Activated CD4-positive, alpha-beta T cell treated with anti-CD3 and anti-CD28 coated beads for 24 hours (primary cell): ENCODE measurements at places on chromosomes 1 and 21.

- no peak for DNase-seq
These were observed 49.8 kb downstream of the GREM2 start for GRCh38 chr1:240562111-240562590.

DNA sequence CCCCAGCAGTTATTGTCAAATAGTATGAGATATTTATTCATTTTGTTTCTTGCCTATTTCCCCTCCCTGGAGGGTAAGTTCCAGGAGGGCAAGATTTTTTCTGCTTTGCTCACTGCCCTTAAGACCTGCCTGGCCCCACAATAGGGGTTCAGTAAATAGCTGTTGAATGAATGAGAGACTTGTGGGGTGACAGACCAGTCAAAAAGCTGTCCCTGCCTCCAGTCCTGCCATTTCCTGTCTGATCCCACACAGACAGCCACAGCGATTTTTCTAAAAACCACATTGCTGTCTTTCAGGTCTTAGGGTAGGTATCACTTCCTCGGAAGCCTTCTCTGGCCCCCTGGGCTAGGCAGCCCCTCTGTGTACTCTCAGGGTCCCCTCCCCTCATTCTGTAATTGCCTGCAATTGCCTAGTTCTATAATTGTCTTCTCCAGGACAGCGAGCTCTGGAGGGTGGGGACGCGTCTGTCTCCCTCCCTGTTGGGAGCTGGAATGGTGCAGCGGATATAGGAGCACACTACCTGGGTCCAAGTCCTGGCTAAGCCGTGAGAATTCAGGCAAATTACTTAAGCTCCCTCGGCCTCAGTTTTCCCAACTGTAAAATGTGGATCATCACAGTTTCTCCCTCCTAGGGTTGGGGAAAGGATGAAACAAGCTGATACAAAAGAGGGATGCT lies 1.8 kb upstream of the EXTL1 start:
- DNase-seq, result no peak

- no peak for DNase-seq
These were observed at the start of gene GRIK3 for GRCh38 chr1:37034121-37035013. Gene GRIK3, minus strand, starts transcription at chr1:37034515. Its CDS starts 407 bp downstream, at chr1:37034108.

DNA sequence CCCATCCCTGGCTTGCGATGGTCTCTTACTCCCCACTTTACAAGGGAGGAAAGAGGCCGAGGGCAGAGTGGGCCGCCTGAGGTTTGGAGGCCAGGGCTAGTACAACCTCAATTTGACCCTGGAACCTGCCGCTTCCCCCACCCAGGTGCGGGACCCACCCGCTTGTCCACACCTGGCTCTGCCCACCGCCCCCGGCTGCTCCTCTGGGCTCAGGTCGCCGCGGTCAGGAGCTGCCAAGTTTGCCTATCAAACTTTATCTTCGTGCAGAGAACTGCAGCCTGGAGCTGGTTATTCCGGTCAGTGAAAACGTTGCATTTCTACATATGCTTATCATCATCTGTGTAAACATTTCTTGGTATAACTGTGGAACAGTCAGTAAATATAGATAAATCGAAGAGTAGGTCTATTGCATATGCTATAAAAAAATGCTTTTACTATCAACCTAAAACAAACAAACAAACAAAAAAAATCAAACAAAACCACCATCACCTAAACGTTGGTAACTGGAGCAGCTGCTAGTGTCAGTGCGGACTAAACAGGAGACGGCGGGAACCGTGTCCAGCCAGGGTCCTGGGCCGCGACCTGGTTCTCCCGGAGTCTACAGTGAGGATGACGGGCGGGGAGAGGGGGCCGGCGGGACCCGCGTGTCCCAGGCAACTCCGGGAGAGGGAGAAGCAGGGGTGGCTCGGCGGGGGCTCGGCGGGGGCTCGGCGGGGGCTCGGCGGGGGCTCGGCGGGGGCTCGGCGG lies 906 bp upstream of the ADARB1 start:
- DNase-seq, result no peak

DNA sequence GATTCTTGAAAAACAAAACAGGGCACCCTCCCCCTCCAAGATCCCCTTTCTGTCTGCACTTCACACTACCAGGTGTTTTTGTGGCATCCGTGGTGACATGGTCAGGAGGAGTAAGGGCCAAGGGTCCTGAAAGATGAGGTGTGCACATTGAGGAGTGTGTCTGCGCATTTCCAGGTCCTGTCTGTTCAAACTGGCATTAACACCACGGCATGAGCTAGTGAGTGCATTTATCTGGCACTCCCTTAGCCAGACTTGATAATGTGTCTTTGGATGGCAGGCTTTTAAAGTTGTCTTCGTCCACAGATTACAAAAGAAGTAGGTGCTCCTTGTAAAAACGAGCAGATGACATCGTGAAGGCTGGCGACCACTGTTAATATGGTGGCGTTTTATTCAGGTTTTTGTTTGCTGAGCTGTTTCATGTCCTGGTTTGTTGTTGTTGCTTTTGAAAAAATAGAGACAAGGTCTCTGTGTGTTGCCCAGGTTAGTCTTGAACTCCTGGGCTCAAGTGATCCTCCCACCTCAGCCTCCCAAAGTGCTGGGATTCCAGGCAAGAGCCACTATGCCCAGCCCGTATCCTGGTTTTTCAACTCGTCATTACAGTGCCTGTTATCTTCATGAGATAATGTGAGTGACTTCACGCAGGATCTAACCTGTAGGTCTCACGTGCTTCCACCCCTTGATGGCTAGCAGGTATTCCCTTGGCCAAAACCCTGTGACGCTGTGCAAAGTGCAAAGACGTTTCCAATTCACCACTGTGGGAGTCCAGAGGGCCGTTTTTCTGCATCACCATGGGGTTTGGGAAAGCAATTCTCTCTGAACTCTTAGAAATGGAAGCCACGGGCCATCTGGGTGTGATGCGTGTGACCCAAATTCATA lies 4.2 kb downstream of the TMEM51 start:
- DNase-seq, result no peak

DNA sequence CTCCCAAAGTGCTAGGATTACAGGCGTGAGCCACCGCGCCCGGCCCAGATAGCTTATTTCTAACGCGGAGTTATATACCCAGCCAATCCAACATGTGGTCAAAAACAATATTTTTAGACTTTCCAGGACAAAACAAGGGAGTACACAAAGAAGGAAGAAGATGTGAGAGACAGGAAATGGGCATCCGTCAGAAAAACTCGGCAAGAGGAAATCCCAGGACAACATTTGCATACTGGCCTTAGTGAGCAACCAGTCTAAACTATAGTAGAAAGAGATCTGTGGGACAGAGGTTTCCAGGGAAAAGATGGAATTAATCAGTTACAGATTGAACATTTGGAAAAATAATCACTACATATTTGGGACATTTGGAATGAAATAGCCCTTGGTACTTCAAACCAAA lies 11.4 kb downstream of the ARMH1 start:
- DNase-seq, result no peak

DNA sequence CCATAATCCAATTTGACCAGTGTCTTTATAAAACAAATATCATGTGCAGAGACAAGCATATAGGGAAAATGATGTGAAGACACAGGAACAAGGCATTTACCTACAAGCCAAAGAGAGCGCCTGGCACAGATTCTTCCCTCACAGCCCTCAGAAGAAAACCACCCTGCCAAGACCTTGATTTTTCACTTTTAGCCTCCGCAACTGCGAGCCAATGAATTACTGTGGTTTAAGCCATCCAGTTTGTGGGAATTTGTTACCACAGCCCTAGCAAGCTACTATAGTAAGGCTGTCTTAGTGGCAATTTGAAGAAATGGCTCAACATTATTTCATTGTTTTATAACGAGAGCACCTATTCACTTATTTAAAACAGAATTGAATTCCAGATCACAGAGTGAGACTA lies 85.7 kb upstream of the CCDC190 start:
- DNase-seq, result no peak
